ENCODE measurements at places on chromosomes 7 and 10.

DNA sequence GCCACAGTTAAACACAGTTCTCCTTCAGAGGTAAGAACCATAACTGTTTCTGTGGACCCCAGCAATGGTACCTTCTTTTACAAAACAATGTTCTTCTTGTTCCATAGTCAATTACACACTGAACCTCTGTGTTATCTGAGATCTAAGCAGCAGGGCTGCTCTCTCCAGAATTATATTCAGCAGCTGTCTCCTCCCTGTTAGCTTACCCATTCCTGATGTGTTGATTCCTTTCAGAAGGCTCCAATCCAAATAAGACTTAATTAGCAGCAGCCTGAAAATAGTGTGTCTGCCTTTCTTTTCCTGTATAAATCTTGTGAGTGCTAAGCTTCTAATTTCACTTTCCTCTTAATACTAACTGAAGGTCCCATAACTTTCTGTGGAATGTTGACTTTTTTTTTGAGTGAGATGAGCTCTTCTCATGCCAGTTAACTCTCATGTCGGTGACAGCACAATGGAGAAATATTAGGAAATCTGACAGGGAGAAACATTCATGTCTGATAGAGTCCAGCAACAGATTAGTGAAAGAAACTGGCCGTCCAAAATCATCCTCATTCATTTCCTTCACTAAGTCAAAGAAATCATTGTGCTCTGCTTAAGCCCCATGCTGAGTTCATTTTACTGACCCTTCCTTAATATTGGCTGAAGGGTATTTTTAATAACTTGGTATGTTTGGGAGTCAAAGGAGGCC is 226.5 kb downstream of the PRKG1 start:
- DNase-seq, result peak; percentile 70

- no peak for DNase-seq
Observed at GRCh38 chr10:131896403-131896802, 4.4 kb upstream of the PPP2R2D start.

- peak; percentile 58 for DNase-seq
Observed at GRCh38 chr7:111833466-111833865, 271.2 kb upstream of the IMMP2L start.

- DNase-seq, result peak; percentile 55
Observed at GRCh38 chr10:3036155-3037021, 31.0 kb upstream of the PFKP start.

GRCh38 chr10:28687683-28688001 is 10.3 kb downstream of the BAMBI start:
- DNase-seq, result no peak

- no peak for DNase-seq
Observed at GRCh38 chr7:52107355-52107754, 790.7 kb upstream of the COBL start.

GRCh38 chr10:73465978-73466726 is 29.7 kb downstream of the PPP3CB start:
- peak; percentile 36 for DNase-seq

GRCh38 chr7:70787771-70788170 is 344.2 kb upstream of the GALNT17 start:
- DNase-seq, result no peak

DNA sequence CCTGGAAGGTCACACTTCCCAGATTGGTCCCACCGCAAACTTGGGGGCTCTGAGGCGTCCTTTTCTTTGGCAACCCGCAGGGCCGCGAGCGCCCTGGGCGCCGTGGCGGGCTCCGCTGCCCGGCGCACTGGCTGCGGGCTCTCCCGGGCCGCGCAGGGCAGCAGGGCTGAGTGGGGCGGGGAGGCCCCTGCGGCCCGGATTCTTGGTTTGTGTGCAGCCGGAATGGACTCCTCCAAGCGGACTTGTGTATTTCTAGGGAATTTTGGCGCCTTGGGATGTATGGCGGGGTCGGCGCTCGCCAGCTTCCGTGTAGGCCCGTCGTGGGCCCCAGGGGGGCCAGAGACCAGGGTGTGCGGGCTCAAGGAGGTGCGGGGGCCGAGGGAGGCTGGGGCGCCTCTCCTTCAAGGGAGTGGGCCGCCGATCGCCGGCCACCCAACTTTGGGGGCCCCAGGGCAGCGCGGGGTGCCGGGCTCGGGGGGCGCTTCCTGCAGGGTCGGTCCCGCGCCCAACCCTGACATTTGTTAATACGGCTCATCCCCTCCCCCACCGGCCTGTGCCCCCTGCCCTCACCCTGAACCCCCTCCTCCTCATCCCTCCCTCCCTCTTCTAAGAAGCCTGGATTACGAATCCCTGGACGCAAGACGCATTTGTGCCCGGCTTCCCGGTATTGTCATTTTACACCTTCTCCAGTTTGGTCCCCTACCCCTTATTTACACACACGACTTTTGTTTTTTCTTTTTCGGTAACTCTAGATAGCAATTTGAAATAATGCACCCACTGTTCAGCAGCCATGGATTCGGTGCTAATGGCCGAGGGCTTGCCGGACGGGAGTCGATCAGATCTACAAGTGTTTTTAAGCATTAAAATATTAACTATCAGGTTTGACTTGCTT is 2.5 kb downstream of the TCF7L2 start:
- DNase-seq, result peak; percentile 55

DNA sequence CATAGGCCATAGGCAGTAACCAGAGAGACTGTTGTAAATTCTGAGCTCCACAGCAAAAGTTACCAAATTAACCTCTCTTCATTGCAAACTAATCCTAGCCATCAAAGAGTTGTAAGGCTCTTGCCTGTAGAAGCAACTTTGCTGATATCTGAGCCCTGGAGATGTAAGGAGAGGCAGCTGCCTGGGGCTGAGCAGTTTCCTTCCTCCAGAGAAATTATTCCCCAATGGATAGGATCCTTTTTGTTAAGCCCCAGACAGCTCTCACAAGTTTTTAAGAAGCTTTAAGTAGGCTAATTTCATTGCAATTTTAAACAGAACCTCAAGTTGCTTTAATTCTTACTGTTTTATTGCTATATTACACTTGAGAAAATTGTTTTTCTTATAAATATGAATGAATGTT is 211.1 kb downstream of the GALNT17 start:
- peak; percentile 35 for DNase-seq

DNA sequence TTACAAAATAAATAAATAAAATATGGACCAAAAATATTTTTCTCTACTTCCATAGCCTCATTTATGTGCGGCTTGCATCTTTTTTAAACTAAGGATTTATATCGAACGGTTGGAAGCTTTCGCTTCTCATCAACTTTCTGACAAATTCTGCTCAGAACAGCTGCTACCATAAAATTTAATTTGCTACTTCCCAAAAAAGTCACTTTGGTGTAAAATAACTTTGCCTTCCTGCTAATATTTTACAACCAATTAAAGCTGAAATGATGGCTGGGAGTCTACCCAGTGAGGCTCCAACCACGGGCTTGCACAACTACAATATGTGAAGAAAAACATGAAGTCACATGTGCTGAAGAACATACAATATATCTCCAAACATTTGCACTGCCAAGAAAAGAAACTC is 253.1 kb upstream of the NEBL start:
- peak; percentile 32 for DNase-seq
